ENCODE measurements at places on chromosomes 1 and 21.

- DNase-seq, result no peak
These were observed 132.9 kb downstream of the SYF2 start for GRCh38 chr1:25099343-25099951.

GRCh38 chr21:34122047-34122446 is 48.7 kb downstream of the MRPS6 start:
- DNase-seq, result no peak

DNA sequence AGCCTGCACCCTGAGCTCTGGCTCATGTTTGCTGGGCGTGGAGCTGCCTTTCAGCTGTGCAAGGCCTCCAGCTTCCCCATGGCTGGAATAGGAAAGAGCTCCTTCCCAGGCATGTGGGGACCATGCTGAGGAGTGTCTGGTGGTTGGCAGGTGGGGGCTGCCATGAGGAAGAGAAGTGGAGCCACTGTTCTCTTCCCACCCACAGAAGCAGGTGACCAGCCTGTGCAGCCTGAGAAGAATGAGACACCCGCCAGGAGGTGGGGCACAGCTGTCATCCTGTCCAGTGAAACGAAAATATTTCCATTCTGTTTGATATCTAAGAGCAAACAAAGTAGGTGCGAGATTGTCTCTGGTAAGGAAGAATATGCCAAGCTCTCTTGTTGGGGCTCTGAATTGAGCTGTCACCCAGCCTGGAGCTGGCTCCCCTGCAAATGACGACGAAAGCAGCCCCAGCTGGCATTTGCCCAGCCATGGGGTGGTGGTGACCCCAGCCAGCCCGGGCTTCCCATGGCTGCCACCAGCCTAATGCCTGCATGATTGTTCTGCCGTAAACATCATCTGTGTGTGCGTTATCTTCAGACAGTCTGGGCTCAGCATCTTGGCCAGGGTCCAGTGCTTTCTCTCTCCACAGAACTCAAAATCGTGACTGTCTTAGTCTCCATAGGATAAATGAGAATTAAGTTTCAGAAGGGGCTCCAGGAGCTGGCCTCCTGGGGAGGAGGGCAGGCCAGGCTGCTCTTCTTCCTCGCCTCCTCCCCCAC is 429.8 kb upstream of the VAMP3 start:
- DNase-seq, result no peak

DNA sequence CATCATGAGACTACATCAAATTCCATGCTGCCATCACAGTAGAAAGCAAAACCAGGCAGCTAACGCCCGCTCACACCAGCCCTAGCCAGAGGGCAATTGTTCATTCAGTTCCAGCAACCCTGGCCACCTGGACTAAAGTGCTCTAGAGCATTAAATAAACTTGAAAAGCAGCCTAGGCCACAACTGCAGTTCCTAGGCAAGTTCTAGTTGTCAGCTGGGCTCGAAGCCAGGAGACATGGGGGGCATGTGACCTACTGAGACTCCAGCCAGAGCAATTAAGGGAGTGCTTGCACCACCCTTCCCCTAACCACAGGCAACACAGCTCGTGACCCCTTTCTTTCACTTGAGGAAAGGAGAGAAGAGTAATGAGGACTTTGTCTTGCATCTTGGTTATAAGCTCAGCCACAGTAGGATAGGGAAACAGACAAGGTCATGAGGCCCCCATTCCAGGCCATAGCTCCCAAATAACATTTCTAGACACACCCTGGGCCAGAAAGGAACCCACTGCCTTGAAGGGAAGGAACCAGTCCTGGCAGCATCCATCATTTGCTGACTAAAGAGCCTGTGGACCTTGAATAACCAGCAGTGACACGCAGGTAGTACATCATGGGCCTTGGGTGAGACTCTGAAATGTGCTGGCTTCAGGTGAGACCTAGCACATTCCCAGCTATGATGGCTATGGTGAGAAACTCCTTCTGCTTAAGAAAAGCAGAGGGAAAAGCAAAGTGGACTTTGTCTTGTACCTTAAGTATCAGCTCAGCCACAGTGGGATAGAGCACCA is 77.0 kb downstream of the ZZZ3 start:
- no peak for DNase-seq
